Cortex of kidney (tissue), 1 donor: ENCODE measurements at places on chromosomes 2 and 18.

- DNase-seq: no peak
Observed at GRCh38 chr18:5574843-5575242, 31.0 kb upstream of the EPB41L3 start.

DNA sequence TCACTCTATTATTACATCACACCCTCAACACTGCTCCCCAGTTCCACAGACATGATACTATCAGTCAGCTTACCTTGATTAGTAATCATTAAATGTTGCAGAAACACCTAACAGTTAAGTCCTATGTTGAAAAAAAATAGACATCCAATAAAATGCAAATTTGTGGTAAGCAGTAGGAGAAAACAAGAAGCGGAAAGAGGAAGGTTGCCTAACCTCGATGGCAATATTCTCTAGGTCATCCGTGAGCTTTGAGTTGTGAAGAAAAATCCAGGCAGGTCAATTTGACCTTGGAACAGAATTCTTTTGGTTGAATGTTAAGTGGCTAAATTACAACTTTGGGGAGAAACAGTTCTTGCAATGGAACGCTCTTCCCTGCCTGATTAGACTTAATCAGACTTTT, 264.4 kb downstream of the AFF3 start:
- DNase-seq: no peak

- DNase-seq: no peak
Observed at GRCh38 chr2:172944022-172944793, 131.4 kb upstream of the MAP3K20 start.

- DNase-seq: no peak
Observed at GRCh38 chr18:51028201-51028805, 1.7 kb upstream of the SMAD4 start.
